ENCODE measurements at places on chromosomes 16 and 17.

GRCh38 chr17:17237026-17237799, at the start of gene FLCN:
Gene FLCN (minus strand): TSS chr17:17237168. CDS start chr17:17228137, 9,031 bp downstream.
- peak; percentile 90 for DNase-seq

GRCh38 chr16:27365142-27366089, 36.6 kb upstream of the IL21R start:
- DNase-seq = peak; percentile 92

DNA sequence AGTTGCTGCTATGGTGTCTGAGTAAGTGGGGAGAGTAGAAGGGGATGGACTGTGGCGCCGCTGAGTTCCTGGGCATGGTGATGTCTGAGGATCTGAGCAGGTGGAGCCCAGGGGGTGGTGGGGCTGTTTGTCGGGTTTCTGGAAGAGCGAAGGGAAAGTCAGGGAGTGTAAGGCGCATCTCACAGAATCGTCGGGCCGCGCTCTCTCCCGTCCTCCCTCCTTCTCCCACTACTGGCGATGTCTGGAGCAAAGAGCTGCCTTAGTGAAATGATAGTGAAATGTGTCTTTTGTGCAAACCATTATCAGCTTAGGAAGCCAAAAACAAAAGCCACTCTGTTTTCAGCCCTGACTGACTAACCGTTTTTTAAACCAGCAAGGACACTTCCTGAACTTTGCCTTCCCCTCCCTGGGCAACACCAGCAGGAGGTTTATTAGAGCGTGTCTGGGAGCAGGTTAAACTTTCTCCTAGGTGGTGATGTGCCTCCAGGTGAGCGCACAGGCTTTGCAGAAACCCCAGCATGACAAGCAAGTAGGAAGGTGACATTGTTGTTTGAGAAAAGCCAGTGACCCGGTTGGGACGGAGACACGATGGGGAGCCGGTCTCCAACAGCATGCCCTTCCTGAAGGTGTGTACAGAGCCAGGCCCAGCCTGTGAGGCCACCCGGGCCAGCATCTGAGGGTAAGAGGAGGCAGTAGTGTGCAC, 49.1 kb downstream of the RAB11FIP3 start:
- no peak for DNase-seq

DNA sequence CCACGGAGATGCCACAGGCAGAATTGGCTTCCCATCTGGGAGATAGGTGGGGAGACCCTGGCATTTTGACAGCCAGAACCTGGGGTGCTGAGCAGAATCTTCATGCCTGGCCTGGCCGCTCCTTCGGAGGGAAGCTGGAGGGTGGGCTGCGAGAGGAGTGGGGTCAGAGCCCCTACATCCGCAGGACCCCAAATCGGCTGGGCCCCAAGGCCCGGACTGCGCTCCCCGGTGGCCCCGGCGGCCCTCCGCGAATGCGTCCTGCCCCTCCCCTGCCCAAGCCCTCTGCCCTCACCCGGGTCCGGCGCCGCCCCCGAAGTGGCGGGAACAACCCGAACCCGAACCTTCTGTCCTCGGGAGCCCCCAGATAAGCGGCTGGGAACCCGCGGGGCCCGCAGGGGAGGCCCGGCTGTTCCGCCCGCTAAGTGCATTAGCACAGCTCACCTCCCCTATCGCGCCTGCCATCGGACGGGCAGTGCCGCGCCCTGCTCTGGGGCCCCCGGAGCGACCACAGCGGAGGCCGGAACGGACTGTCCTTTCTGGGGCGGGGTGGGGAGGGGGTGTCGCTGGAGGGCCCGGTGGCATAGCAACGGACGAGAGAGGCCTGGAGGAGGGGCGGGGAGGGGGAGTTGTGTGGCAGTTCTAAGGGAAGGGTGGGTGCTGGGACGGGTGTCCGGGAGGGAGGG, 850 bp upstream of the PNMT start:
- no peak for DNase-seq

- no peak for DNase-seq
Measured at GRCh38 chr16:12417815-12418211, 385.9 kb downstream of the CPPED1 start.
